ENCODE measurements at places on chromosomes 6 and 20. TPM values are rescaled to one million over a fixed set of nuclear protein-coding genes. Genes with fewer than 3 reads are reported as not detected.

DNA sequence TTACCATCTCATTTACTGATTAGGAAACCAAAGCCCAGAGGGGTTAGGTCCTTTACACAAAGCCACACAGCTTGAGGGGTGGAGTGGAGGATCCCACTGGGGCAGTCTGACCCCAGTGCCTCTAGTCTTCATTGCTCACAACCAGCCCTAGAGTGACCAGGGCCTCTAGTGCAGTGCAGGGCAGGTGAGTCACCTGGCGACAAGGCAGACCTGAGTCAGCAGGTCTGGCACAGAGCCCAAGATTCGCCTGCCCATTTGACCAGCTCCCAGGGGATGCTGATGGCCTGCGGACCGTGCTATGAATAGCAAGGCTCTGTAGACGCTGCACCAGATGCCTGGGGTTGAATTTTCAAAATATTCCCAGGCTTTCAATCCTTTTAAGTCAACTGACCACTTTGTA is 29.9 kb downstream of the CDH26 start:
- H3K36me3 ChIP-seq, result no peaks in the 10 kb centered on the region
- H3K27me3 ChIP-seq, result peaks cover 17% of the 10 kb centered on the region
- H3K4me1 ChIP-seq, result peaks cover 35% of the 10 kb centered on the region

DNA sequence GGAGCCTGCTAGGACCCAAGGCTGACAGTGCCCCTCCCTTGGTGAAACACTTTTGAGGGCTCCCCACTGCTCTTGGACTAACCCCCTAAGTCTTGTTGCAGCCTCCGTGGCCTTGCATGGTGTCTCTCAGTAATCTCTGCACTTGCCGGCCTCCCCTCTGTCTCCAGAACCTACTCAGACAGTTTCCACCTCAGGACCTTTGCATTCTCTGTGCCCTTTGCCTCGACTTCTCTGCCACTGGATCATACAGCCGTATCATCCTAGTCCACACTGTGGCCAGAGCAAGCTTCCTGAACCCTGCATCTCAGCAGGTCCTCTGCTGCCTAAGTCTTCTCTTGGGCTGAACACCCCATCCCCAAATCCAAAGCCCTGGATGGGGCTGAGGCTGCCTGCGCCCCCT is 152.0 kb upstream of the PTPN1 start:
- no peaks in the 10 kb centered on the region for H3K4me1 ChIP-seq
- DNase-seq, result no peak
- H3K27me3 ChIP-seq, result peaks cover 5% of the 10 kb centered on the region
- no peak overlapping the region for H3K27ac ChIP-seq

- DNase-seq, result peak; percentile 13
- H3K27ac ChIP-seq, result no peak overlapping the region
- no peak overlapping the region for H3K4me3 ChIP-seq
- peaks cover 2% of the 10 kb centered on the region for H3K27me3 ChIP-seq
These were observed 13.9 kb downstream of the TOMM6 start for GRCh38 chr6:41801380-41801779.

DNA sequence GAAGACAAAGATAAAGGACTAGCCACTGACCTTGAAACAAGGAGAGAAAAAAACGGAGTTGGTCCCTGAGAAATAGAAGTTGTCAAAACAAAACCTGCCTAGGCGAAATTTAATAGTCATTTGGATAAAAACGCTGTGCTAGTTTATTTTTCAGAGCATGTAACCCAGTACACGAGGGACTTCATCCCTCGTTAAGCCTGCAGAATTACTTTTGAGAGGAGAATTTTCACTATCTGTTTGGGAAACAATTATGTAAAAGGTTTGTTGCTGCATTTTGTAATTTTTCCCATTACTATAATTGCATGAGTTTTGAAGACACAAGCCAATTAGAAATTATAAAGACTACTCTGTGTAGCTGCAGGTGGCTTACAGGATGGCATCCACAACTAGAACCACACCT is 71.6 kb upstream of the MAP3K7 start:
- H3K36me3 ChIP-seq, result no peaks in the 10 kb centered on the region
- no peak overlapping the region for H3K4me3 ChIP-seq
- peaks cover 3% of the 10 kb centered on the region for H3K27me3 ChIP-seq

GRCh38 chr20:13741879-13742278 is 42.8 kb downstream of the ESF1 start:
- peaks cover 45% of the 10 kb centered on the region for H3K36me3 ChIP-seq
- DNase-seq, result no peak
- no peak overlapping the region for H3K27ac ChIP-seq
- no peaks in the 10 kb centered on the region for H3K27me3 ChIP-seq
- no peak overlapping the region for H3K4me3 ChIP-seq
- H3K4me1 ChIP-seq, result peaks cover 24% of the 10 kb centered on the region

DNA sequence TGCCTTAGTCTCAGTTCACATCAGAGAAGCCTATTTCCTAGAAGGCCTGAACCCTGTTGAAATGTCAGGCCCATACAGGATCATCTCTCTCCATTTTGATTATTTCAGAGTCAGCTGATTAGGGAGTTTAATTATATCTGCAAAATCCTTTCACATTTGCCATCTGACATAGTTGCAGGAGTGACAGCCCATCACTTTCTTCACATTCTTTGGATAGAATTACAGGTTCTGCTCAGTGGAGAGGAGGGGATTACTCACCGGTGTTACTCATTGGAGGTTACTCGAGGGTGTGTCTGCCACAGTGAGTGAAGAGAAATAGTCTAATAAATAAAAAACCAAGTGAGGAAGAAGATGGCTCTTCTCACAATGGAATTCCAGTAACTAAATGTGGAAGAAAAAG is 216.8 kb downstream of the TMEM242 start:
- H3K27me3 ChIP-seq, result no peaks in the 10 kb centered on the region
- peak; percentile 63 for DNase-seq
- H3K4me3 ChIP-seq, result peak overlapping the region; percentile 12

DNA sequence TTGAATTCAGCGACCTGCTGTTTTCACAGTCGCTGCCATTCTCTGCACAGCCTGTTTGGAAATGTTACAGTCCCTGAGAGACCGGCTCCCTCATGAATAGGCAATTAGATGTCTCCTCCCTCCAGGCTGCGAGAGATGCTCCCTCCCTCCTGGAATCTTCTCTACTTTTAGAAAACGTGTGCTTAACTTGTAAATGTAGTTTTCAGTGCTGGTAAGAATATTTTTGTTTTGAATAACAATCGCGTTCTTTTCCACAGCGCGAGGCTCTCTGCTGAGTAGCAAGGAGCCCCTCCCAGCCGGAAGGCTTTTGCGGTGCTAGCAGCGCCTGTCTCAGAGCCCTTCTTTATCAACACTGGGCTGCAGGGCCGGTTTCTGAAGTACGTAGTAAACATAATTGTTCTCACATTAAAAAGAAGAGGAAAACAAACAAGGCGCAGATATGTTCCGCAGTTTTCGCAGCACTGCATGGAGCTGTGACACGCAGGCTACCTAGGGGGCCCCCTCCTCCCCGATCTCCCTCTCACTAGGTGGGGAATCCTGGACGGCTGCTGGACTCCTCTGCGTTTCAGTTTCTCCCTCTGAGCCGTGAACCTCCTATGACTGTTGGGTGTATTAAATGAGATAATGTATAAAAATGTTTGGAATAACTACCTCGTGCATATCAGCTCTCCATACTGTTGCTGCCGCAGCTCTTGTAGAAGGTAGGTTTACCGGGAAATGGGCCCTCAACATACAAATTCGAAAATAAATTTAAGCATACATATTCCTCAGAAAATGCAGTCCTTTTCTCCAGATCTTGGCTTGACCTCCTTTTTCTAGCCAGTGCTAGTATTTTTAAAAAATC is 79.0 kb upstream of the SPACA1 start:
- DNase-seq, result no peak
- peaks cover 6% of the 10 kb centered on the region for H3K27me3 ChIP-seq
- H3K27ac ChIP-seq, result no peak overlapping the region
- H3K4me1 ChIP-seq, result no peaks in the 10 kb centered on the region
- H3K4me3 ChIP-seq, result no peak overlapping the region
- no peaks in the 10 kb centered on the region for H3K36me3 ChIP-seq

DNA sequence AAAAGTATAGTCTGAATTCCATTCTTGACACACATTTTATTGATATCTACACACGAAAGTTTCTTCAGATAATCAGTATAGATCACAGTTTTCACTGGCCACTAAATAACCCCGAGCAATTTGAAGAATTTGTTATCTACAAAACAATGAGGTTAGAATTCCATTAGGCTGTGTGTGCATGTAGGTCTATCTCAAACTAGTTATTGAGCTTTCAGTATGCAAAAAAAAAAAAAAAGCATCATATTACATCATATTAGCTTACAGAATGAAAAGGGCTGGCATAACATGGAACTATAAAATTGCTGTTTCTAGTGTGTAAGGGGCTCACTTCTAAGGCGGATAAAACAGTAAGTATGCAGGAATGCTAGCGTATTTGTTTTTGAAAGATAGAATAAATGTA is 59.5 kb upstream of the ADGRG6 start:
- no peak overlapping the region for H3K27ac ChIP-seq
- DNase-seq, result peak; percentile 30
- H3K4me3 ChIP-seq, result no peak overlapping the region
- H3K27me3 ChIP-seq, result no peaks in the 10 kb centered on the region
- no peaks in the 10 kb centered on the region for H3K36me3 ChIP-seq

GRCh38 chr6:134115715-134116074 is 63.3 kb upstream of the SLC2A12 start:
- no peak overlapping the region for H3K27ac ChIP-seq
- no peaks in the 10 kb centered on the region for H3K36me3 ChIP-seq
- H3K27me3 ChIP-seq, result peaks cover 7% of the 10 kb centered on the region
- H3K4me3 ChIP-seq, result no peak overlapping the region

DNA sequence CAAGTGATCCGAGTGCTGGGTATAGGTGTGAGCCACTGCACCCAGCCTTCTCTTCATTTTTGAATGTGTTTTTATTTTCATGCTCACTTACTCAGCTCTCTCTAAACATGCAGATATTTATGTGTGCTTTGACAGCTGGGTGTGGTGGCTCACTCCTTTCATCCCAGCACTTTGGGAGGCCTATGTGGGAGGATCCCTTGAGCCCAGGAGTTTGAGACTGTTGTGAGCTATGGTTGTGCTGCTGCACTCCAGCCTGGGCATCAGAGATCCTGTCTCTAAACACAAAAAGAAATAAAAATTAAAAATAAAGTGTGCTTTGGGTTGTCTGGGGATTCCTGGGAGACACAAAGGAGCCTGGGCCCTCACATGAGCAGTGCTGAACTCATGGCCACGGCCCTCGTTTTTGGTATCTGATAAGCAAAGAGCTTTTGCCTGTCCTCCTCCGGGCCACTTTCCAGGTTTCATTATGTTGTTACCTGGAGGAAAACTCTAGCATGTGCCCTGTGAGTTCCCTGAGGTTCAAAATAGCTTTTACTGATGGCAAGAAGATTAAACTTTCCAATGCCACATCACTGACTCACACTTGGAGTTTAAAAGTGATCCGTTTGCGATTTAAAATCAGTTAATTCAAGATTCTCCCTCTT is 78.5 kb downstream of the CD164 start:
- H3K27me3 ChIP-seq, result peaks cover 15% of the 10 kb centered on the region
- DNase-seq, result no peak
- no peaks in the 10 kb centered on the region for H3K36me3 ChIP-seq
- peak overlapping the region; percentile 35 for H3K27ac ChIP-seq
- peaks cover 30% of the 10 kb centered on the region for H3K4me1 ChIP-seq

DNA sequence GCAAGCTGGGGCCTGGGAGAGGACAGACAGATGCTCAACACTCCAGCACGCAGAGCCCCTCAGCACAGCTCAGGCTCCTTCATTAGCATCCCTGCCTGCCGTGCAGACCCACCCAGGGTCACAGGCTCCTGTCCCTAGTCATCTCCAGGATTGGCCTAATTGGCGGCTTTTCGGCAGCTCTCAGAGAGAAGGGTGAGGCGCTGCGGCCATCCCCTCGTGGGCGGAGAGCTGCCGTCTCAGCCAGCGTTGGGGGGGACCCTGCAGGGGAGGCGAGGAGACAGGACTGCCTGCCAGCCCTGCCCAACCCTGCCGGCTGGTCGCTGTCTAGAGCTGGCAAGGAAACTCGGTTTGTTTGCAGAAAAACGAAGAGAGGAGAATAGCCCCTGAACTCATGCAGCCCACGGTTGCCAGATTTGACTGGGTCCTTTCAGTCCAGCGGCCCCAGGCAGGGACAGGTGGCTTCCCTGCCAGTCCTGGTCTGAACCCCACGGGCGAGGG is 26.8 kb downstream of the BHLHE23 start:
- no peaks in the 10 kb centered on the region for H3K4me1 ChIP-seq
- no peak overlapping the region for H3K27ac ChIP-seq
- no peak overlapping the region for H3K4me3 ChIP-seq
- no peak for DNase-seq

DNA sequence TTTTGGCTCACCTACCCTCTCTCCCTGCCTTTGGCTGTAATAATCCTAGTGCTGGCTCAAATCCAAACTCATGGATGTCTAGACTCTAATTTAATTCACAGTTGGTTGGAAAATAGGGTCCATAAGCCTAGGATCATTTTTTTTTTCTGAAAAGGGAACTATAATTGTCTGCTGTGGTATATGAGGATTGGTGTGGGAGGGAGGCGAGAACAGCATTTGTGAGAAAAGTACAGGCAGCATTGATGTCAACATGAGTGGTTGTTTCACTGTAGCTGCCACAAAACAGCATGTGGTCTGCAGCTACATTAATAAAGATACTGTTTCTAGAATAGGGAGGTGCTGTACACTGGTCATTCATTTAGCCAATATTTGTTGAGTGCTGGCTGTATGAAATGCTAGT is 18.6 kb upstream of the POLR1H start:
- no peak overlapping the region for H3K4me3 ChIP-seq
- H3K36me3 ChIP-seq, result no peaks in the 10 kb centered on the region
- DNase-seq, result no peak
- peaks cover 28% of the 10 kb centered on the region for H3K4me1 ChIP-seq
- no peak overlapping the region for H3K27ac ChIP-seq

GRCh38 chr6:48177786-48178185 is 66.8 kb upstream of the PTCHD4 start:
- no peak overlapping the region for H3K27ac ChIP-seq
- no peak overlapping the region for H3K4me3 ChIP-seq
- H3K27me3 ChIP-seq, result no peaks in the 10 kb centered on the region

GRCh38 chr20:33568868-33569801 is 79.2 kb downstream of the CBFA2T2 start:
- DNase-seq, result no peak
- no peak overlapping the region for H3K4me3 ChIP-seq
- H3K27ac ChIP-seq, result no peak overlapping the region
- no peaks in the 10 kb centered on the region for H3K27me3 ChIP-seq
- H3K36me3 ChIP-seq, result no peaks in the 10 kb centered on the region
- H3K4me1 ChIP-seq, result peaks cover 7% of the 10 kb centered on the region

DNA sequence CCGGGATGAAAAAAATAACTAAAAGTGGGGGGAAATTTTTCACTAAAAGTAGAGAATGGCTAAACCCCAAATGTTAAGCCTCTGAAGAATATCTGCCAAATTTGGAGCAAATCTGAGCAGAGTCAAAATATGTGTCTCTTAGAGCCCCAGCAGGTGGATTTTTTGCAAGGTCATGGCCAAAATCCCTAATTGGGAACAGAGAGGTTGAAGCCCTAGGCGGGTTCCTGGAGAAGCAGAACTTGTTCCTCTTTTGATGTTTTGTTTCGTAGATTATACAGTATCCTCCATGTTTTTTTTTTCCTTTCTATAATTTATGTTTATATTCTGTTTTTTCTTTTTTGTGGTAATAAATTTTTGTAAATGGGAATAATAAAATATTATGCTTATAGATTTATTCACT is 94.4 kb downstream of the PLCB4 start:
- no peak for DNase-seq
- no peaks in the 10 kb centered on the region for H3K27me3 ChIP-seq
- H3K4me1 ChIP-seq, result peaks cover 73% of the 10 kb centered on the region
- H3K27ac ChIP-seq, result no peak overlapping the region
- no peaks in the 10 kb centered on the region for H3K36me3 ChIP-seq

The AMD1 gene
- 98.9 TPM for total RNA-seq

The ANGPT4 gene
- total RNA-seq, result not detected

The MOXD1 gene
- 121 TPM for total RNA-seq

The CLDN20 gene
- not detected for total RNA-seq

Measured in HFFc6 (cell line).